Left renal pelvis (tissue), 4 donors: ENCODE measurements at places on chromosomes 7 and 10. TPM values are rescaled to one million over a fixed set of nuclear protein-coding genes. Genes with fewer than 3 reads are reported as not detected.

DNA sequence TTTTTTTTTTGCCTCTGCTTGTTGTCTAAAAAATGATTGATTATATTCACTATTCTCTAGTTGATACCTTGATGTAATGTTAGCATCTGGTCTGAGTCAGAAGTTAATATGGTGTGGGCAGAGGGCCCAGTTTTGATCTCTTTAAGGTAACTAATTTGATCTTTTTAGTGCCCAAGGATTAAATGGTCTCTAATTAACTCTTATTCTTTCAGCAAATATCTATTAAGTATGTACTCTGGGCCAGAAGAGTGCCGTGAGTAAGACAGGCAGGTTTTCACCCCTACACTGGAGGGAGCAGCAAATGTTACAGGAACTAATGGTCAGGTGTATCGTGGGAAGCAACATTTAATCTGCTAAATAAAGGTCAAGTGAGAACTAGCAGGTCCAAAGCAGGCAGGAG, 144.6 kb upstream of the COL1A2 start:
- no peak for DNase-seq

GRCh38 chr7:26965724-26966123, 101.3 kb upstream of the SKAP2 start:
- no peak for DNase-seq

DNA sequence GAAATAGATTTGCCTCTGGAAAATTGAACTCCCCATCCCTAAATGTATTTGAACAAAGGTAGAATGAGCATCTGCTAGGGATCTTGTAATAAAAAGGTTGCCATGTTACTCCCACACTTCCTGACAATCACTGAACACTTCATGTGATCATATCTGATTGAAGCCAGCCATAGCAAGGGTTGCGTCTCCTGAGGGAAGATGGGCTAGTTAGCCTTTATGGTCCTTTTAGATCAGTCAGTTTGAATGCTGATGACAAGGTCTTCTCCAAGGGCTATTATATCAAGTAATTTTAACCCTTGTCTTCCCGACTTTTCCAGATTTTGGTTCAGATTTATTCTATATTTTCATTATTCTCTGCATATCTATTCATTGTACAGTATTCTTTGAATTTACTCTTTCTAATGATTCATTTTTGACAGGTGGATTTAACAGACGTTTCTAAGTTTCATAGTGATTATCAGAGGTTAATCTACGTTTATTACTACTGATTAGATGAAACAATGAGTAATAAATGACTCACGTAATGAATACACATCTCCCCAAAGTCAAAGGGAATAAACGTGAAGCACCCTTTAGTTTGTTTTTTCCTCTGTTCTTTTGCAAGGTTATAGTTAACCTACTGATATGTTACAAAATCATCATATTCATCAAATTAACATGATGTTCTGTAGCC, 28.1 kb downstream of the CSGALNACT2 start:
- no peak for DNase-seq

The LBX1 gene
- not detected for polyA plus RNA-seq

DNA sequence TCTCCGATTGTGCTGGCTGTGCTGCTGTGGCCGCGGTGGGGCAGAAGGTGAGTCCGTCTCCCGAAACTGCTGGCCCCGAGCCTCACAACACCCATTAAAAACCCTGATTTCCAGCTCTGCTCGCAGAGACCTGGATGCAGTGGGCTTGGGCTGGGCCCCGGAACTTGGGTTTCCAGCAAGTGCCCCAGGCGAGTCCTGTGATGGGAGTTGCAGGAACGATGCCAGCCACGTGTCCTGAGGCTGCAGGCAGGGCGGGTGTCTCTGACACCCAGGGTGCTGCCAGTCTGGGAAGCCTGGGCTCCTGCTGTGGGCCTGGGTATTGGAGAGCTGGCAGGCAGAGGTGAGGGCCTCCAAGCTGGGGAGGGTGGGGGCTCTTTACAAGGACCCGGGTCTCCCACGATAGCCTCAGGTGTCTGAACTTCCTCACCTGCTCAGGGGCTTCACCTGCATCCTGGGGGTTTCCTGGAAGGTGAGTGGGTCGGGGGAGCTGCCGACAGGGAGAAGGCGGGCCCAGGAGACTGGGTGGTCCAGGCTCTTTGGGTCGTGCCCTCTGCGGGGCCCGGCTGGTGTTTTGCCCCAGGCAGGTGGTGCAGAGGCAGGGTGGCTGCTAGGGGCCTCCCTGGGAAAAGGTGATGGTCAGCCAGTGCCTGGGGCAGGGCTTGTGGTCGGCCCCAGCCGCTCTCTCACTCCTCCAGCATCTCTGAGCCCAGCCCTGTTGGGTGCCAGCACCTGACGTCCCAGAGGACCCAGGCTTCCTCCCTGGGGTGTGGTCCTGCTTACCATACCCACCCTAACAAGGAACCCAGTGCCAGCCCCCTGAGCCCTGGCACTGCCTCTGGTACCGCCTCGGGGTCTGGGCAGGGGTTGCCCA, 180.3 kb downstream of the DNAJB6 start:
- DNase-seq, result no peak

- DNase-seq, result no peak
Observed at GRCh38 chr10:44143556-44143955, 241.3 kb downstream of the CXCL12 start.
